ENCODE measurements at places on chromosomes 5 and 9.

DNA sequence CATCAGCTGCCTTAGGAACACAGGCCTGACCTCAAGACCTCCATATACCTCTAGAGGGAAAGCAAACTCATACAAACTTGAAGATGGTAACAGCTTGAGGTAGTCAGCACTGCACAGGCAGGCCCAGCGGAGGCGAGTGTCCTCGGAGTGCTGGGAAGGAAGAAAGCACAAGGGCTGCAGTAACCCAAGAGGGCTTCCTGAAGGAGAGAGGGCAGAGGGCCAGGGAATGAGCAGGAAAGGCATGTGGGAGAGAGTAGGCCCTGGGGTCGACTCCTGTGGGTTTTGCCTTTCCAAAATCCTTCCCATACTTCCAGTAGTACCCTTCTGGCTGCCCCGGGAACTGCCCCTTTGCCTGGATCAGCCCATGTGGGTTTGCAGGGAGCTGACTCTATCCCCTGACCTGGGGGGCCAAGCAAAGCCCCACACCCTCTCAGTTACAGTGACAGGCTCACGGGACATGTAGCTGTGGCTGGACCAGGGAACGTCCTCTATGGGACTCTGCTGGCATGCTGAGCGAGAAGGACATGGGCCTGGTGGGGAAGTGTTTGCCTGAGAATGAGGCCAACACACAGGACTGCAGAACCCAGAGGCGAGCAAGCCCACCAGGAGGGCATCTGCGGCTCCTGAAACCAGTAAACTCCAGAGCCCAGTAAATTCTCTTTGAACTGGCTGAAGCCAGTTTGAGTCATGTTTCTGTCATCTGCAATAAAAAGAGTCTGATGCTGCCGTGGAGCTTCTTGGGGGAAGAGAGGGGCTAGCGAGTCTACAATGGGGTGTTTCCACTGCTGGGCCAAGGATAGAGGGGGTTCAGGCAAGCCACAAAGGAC lies 64.1 kb downstream of the COL23A1 start:
- no peak for DNase-seq

DNA sequence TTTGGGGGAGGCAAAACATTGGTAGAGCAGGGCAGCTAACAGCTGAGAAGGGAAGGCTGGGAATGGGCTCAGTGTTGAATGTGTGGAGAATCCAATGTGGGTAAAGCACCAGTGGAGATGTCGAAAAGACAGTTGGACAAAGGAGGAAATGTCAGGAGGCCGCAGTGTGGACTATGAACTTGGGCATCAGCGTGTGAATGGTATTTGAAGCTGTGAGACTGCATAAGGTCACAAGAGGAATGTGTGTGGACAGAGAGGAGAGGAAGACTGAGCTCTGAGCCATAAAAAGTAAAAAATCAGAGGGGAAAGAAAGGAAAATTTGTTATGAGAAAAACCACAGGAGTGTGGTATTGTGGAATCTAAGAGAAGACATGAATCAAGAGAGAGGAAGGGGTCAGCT lies 99.4 kb upstream of the ADAMTS16 start:
- DNase-seq = no peak

DNA sequence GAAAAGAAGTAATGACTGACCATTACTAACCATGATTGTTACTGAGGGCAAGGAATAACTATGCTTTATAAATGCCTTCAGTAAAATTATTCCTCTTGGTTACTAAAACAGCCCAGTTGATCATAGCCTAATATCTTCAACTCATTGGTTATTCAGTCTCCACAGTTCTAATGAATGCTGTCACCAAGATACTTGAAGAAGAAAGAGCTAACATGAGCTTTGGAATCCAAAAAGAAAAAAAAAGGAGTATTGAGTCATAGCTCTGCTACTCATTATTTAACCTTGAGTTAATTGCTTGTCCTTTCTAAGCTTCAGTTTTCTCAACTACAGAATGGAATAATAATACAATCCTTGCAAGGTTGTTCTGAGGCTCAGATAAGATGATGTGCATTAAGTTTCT lies 187.7 kb downstream of the BRINP1 start:
- DNase-seq = no peak

DNA sequence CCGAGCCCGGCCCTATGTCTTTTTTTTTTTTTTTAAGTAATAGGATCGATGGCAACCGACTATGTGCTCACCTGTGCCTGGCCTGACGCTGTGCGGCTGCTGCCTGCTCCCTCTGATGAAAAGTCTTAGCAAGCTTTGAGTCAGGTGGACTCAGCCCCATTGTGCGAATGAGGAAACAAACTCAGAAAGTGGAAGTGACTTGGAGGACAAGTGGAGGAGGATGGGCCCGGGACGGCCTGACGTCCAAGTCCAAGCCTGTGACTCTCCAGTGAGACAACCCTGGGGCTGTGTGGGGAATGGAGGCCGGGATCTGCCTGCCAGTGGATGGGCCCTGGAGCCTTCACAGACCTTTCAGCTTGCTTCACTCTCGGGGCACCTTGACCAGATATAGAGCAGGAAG lies 57.9 kb downstream of the EXD3 start:
- no peak for DNase-seq

GRCh38 chr5:143207563-143208364 lies 195.7 kb downstream of the NR3C1 start:
- no peak for DNase-seq

GRCh38 chr5:39668980-39669379 lies 244.2 kb upstream of the DAB2 start:
- no peak for DNase-seq

- no peak for DNase-seq
Observed at GRCh38 chr5:87389296-87390034, 23.3 kb downstream of the CCNH start.

DNA sequence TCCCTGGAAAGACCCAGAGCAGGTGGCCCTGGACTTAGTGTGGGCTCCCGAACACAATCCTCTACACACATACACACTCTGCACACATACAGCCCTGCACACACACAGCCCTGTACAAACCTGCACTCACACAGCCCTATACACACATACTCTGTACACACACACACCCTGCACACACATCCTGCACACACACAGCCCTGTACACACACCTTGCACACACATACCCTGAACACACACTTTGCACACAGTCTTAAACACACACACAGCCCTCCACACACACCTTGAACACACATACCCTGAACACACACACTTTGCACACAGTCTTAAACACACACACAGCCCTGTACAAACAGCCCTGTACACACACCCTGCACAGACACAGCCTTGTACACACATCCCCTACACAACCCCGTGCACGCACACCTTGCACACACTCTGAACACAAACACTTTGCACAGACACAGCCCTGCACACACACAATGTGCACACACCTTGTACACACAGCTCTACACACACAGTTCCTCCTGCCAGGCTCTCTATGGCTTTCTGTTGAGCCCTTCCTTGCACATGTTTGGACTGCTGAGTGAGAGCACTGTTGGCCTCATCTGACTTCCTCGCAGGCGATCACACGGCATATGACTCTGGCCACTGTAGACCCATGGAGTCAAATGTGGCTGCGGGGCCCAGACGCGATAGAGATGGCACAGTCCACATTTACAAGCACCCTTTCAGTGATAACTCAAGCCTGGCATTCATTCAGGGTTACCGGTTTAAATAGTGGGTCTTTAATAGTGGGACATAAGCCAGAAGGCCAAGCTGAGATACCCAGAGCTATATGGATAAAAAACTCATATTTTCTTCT lies 245.7 kb upstream of the IRX1 start:
- DNase-seq = no peak

- DNase-seq = no peak
Observed at GRCh38 chr5:104789366-104789765, 1226.8 kb upstream of the NUDT12 start.

GRCh38 chr9:81621118-81621517 lies 68.2 kb downstream of the TLE1 start:
- DNase-seq = no peak

DNA sequence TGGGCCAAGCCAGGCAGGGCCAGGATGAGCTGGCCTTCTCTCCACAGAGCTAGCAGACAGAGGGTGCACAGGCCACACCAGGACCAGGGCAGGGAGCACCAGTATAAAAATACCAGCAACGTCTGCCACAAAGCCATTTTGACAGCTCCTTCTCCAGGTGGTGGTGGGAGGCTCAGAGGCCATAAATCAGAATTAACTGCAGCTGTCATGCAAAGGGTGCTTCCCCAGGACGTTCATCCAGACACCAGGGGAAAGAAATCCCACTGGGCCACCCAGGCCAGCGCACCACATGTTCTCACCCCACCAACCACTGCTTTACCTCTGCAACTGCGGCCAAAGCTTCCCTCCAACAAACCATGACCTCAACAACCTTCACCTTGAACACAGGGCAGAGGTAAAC lies 403.7 kb upstream of the TRPC7 start:
- no peak for DNase-seq

- DNase-seq = no peak
Observed at GRCh38 chr5:1185629-1186350, 15.6 kb upstream of the SLC6A19 start.

DNA sequence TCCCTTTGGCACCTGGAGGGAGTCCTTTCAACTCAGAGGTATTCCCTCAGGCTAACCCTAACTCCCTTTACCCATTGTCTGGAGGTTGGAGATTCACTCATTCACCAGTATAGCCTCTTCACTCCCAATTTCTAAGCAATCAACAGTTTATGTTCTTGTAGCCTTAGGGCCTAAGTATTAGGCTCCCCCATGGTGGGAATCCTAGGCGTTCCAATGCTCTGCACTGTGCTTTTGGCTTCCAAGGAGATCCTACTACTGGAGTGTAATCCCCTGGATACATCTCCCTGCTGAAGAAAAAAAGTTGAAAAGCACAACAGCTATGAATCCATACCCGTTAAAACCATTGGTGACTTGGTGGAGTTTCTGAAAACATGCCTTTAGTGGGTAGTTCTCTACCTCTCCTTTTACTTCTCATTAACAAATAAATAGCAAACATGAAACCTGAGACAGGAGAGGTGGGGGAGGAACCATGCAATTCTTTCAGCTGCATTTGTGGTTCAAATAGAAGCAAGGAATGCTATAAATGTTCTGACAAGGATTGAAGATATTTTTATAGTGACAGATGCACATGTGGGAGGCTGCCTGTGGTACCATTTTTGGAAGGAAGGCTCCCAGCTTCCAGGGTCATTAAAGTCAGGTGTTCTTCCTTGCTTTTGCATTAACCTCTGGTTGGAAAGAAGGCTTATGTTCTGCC lies 397.1 kb downstream of the DMAC1 start:
- no peak for DNase-seq

- no peak for DNase-seq
Observed at GRCh38 chr9:133701981-133702797, 36.0 kb downstream of the SARDH start.

DNA sequence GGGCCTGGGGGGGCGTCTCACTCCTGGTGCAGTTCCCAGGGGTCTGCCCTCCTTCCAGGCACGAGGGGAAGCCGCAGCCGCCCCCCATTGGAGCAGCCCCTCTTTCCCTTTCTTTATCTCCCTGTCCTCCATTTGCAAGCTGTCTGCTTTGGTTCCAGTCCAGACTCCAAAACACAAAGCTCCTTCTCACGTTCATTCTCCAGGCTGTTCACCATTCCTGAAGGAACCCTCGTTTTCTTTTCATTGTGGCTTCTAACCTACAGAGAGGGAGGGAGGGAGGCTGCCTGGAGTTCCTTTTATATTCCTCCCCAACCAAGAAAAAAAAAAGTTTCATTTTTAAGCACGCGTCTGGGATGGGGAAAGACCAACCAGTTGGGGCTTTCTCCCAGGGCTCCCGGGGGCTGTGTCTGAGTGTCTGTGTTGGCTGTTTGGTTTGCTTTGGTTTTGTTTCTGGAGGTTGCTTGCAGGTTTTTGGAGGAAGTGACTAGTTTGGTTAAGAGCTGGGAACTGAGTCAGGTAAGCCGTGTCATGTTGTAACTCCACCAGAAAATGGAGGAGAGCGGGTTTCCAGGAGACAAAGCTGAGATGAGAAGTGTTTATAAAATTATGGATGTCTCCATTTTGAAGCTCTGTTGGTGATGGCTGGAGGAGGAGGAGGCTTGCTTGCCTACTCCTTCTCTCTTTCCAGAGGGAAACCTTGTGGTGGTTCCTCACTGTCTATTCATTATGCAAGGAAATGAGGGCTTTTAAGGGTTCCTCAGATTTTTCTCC lies 1.6 kb downstream of the ZNF462 start:
- DNase-seq = no peak

DNA sequence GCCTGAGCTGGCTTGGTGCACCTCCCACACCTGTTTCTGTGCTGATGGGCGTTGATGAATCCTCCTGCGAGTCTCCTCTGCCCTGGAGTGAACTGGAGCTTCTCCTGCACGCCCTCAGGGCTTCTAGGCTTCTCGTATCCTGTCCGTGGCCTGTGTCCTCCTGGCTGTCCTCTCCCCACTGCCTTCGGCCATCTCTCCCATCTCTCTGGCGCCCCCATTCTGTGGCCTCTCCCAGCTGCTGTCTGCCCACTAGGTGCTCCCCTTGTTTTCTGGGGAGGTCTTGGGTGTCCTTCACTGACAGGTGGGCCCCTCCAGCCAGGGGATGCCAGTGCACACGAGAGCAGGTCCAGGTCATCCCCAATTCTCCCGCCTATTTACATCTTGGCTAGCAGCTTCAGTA lies 28.8 kb downstream of the AHRR start:
- no peak for DNase-seq

DNA sequence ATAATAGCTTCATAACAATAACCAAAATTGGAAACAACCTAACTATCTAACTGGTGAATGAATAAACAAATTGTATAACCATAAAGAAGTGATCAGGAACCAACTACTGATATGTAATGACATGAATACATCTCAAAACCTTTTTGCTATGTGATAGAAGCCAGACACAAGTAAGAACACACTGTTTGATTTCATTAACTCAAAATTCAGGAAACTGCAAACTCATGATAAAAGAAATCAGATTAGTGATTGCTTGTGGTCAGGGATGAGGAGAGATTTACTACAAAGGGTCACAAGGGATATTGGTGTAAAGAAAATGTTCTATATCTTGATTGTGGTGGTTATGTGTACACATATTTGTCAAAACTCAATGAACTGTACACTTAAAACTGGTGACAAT lies 22.6 kb upstream of the BRINP1 start:
- DNase-seq = no peak

DNA sequence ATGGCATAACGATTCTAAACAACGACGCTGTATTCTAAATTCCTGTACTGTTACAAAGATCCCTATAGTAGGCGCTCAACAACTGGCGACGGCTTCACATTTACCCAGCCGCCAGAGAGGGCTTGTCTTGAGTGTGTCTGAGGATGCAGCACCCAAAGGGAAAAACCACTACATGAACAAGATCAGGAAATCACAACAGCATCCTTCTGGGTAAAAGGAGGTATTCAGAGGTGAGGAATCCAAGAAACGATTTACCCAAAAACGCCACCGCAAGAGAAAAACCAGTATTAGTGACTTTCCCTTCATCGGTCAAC lies 711 bp downstream of the TTC33 start:
- DNase-seq = peak; percentile 89

GRCh38 chr5:98474782-98475181 lies 298.7 kb upstream of the RGMB start:
- no peak for DNase-seq

GRCh38 chr5:88833371-88834130 lies 49.4 kb downstream of the MEF2C start:
- no peak for DNase-seq

Measured in SW 1271 (cell line).